Activated CD4-positive, alpha-beta T cell treated with anti-CD3 and anti-CD28 coated beads, Interleukin-2, amount 10 ng/mL, durations not matched to agents 7 days and 5 days (primary cell): ENCODE measurements at places on chromosomes 3 and 15.

- no peak for DNase-seq
Measured at GRCh38 chr15:60614862-60615771, 136.2 kb upstream of the ICE2 start.

- no peak for DNase-seq
Measured at GRCh38 chr15:69338535-69339213, 40.0 kb downstream of the PAQR5 start.

GRCh38 chr3:192652727-192653126 lies 74.6 kb downstream of the FGF12 start:
- DNase-seq = no peak

- no peak for DNase-seq
Measured at GRCh38 chr3:48082580-48083184, 66.5 kb upstream of the MAP4 start.

- no peak for DNase-seq
Measured at GRCh38 chr15:69311319-69311721, 12.6 kb downstream of the PAQR5 start.

DNA sequence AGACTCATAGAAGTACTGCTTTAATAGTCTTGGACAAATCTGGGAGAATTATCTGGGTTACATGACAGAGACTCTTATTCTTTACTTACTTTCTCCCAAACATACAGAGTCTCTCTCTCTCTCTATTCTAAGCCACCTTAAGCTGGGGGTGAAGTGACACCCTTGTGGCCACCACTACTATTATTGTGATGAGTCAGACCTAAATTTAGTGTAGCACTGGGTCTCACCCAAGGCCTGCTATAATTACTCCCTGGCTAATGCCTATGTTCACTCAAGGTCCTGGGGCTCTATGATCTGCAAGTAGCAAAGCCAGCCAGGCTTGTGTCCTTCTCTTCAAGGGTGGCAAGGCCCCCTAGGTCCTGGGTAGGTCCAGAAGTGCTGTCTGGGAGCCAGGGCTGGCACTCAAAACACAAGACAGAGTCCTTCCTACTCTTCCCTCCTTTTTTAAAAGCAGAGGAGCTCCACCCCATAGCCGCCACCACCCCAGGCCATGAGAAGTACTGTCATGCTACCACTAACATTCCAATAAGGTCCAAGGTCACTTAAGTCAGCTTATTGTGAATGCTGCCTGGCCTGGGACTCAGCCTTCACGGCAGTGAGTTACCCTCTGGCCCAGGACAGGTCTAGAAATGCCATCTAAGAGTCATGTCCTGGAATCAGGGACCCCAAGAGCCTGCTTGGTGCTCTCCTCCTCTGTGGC lies 183.6 kb downstream of the POLQ start:
- no peak for DNase-seq

DNA sequence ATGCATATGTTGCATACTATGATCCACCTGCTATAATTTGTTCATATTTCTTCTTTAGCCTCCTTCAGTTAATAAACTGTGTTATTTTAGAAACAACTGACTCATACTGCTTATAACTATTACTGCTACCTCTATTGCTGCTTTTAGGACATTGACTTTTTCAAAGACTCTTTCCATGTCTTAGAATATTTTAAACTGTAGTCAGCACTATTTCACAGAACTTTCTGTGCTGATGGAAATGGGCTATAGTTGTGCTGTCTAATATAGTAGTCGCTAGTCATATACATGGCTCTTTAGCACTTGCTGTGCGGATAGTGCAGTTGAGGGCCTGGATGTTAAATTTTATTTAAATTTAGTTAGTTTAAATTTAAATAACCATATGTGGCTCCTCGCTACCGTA lies 55.6 kb downstream of the NEK11 start:
- no peak for DNase-seq

- DNase-seq = no peak
Measured at GRCh38 chr3:10968401-10968800, 24.1 kb upstream of the SLC6A1 start.

GRCh38 chr15:71962537-71962936 lies 152.2 kb downstream of the NR2E3 start:
- no peak for DNase-seq

DNA sequence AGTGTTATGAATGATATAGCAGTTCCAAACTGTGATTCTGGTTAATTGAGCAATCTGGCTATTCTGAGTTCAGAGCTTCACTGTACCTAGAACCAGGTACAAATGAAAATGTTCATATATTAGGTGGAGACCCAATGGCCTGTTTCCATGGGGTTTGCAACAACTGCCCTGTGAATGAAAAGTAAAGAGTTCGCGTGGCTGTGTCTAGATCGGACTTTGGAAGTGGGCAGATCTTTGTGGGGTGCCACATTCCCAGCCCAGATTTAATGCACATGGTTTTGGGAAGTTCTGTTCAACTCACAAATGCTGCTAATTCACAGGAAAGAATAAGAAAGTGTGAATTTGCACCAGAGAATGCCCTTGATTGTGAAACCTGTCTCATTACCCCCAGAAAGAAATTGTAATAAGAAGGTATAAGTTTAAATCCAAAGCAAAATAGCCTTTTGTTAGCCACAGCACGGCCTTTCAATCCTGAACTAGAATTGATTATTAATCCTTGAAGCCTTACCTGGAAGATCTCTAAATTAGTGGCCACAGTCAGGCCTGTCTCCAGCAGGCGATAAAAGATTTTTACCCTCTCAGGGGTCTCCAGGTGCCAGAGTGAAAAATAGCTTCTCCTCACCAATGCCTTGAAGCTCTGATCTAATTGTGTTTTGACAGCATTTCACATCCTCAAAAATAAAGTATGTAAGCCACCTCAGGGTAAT lies 22.6 kb downstream of the WHAMM start:
- DNase-seq = no peak

GRCh38 chr15:23910030-23910429 lies 222.9 kb upstream of the NDN start:
- no peak for DNase-seq

DNA sequence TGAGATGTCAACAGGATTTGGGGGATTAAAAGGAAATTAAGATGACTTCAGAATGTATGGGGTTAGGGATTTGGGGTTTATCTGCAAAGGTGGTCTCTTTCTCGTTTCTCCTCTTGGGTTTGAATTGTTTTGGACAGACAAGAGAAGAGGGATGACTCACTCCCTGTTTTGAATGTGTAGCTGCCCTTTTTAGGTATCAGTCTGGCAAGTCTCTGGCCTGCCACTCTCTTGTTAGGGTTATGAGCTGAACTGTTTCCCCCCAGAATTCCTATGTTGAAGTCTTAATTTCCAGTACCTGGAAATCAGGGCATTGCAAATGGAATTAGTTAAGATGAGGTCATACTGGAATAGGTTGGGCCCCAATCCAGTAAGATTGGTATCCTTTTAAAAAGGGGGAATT lies 291.7 kb downstream of the MEX3B start:
- no peak for DNase-seq

DNA sequence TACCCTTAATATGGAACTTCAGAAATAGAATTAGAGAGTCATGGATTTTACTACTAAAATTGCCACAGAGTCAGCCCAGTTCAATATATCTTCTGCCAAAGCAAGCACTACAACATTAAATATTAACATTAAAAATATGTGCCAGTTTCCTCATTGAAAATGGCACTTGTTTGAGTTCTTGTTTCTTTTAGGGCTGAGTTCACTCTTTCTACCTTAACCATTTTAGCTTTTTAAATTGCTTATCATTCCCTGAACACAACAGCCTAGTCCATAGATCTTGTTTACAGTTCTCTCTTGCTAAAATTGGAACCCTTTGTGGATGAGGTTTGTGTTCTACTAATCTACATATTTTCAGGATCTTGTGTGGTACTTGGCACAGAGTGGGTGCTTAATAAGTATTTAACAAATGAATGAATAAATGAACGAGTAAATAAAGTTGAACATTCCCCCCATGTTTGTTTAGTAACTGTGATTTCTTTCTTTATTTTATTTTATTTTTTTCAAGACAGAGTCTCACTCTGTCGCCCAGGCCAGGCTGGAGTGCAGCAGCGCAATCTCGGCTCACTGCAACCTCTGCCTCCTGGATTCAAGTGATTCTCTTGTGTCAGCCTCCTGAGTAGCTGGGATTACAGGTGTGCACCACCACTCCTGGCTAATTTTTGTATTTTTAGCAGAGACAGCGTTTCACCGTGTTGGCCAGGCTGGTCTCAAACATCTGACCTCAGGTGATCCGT lies 46.0 kb upstream of the SLC7A14 start:
- DNase-seq = no peak

GRCh38 chr3:102060814-102061213 lies 211.5 kb downstream of the NFKBIZ start:
- DNase-seq = no peak

GRCh38 chr3:49157289-49157688 lies 8.8 kb downstream of the CCDC71 start:
- DNase-seq = no peak

DNA sequence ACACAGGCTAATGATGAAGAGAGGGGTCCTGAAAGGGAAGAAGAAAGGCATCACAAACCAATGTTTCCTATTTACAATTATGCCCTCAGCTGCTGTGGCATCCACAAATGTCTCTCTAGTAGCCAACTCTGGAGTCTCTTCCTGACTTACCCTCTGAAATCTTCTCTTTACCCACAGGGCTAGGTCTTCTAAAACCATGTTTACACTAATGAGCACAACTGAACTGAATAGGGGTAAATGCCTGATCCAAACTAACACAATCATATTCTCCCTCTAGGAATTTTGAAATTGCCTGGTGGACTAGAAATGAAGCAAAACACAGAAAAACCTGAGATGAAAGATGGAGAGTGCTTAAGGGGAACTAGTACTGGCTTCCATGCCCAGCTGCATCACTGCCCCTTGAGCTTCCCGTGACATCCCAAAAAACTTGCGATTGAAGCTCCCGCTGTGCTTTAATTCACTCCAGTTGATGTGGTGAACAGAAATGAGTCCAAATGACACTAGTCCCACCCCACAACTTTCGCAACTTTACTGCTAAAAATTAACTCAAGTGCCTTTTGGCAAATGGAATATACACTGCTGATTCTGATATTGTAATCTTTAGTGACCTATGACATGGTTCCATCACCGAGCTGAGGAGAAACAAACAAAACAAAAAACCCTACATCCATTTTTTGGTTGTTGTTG lies 32.8 kb downstream of the CFAP20DC start:
- no peak for DNase-seq

DNA sequence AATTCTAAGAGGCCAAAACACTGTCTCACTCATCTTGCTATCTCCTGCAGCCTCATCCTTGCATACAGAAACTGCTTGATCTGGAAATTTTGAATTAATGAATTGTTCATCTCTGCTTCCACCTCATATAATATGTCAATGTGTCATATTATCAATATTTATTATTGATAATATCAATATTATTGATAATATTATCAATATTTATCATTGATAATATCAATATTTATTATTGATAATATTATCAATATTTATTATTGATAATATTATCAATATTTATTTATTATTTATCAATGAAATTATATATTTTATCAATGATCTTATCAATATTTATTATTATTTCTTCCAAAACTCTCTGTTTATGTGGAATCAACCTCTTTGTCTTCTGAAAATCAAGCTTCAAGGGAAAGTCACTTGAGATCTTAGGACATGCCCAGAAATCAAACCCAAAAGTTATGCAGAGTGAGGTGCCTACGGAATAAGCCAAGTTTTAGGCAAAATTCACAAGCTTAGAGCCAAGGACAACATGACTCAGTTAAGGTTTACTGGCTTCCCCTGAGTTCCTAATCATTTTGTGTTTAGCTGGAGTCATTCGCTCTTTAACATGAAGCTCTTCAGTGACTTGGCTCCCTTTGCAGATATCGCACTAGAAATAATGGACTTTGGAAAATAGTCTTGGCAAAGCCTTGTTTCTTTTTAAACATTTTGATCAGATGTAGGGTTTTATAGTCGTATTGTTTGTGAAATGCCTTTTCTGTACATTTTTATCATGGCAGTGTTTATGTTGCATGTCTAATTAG lies 297.1 kb upstream of the RARB start:
- no peak for DNase-seq

GRCh38 chr15:69141286-69141701 lies 19.1 kb upstream of the GLCE start:
- no peak for DNase-seq

- no peak for DNase-seq
Measured at GRCh38 chr15:67242708-67243111, 11.8 kb downstream of the AAGAB start.

GRCh38 chr3:155766206-155766605 lies 21.3 kb upstream of the PLCH1 start:
- DNase-seq = no peak

GRCh38 chr3:39637807-39638206 lies 170.3 kb downstream of the MOBP start:
- DNase-seq = no peak

DNA sequence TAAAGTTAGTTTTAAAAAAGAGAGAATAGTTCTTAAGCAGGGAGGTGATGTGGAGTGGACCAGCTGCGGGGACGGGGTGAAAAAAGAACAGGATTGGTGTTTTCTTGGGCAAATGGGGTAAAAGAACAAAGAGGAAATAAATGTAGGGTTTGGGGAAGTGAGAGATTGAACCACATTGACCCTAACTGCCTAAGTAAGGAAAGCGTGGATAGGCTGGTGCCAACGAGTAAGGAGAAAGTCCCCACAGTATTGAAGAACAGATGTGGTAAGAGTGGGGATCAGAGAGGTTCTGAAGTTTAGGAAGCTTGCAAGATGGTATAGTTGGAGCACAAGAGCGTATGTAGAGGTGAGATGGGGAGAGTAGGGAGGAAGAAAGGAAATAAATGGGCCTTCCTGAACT lies 17.0 kb downstream of the IREB2 start:
- DNase-seq = no peak

- no peak for DNase-seq
Measured at GRCh38 chr3:125250973-125251372, 38.4 kb upstream of the SLC12A8 start.

DNA sequence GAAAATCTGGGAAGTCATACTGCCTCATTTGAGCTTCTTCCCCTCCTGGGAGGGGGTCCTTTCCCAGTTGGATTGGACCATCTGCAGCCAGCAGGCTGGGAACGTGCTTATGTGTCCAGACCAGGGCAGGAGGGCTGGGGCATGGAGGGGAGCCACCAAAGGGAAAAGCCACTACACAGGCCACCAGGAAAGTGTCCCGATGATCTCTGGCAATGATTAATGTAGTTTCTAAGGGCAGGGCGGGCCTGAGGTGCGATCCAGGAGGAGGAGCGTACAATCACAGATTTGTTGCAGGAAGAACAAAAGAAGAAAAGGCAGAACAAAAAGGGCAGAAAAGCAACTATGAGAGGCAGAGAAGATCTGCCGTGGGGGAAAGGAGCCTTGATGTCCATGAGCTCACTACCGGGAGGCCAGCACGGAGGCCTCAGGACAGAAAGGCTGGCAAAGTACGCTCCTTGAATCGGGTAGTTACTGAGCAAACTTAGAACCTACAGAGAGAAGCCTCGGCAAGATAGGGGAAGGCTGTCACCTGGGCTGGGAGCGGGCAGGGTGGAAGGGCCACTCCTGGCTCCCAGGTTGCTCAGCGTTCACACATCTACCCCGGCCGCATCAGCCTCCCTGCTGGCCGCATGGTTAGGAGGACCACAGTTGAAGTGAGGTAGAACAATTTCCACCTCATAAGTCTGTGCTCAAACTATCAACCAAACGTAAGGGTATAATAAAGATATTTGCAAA lies 79.5 kb upstream of the PCSK6 start:
- DNase-seq = no peak

- DNase-seq = no peak
Measured at GRCh38 chr15:55245059-55245458, 44.6 kb downstream of the RAB27A start.
